A673 (cell line): ENCODE measurements at places on chromosomes 2 and 18. TPM values are rescaled to one million over a fixed set of nuclear protein-coding genes. Genes with fewer than 3 reads are reported as not detected.

TEKT4 gene
- not detected in 2 replicates for total RNA-seq

MPHOSPH10 gene
- total RNA-seq: 56.4 and 66.3 TPM in 2 replicates

DNA sequence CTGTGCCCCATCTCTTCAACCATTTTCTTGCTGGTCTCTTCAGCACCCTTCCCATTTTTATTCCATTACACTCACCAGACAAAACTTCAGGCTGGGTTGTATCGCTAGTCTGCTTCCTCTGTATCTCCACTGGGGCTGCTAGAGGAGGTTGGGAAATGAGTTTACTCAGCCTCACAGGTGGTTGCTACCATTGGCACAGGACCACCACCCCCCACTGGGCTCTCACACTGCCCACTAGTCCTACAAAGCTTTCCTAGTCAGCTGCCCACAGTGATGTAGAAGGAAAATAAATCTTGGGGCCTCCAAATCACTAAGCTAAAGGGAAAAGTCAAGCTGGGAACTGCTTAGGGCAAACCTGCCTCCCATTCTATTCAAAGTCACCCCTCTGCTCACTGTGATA, 12.3 kb upstream of the IL1B start:
- H3K27me3 ChIP-seq: no peaks in the 10 kb centered on the region
- H3K4me1 ChIP-seq: no peaks in the 10 kb centered on the region
- H3K36me3 ChIP-seq: no peaks in the 10 kb centered on the region
- no peak for DNase-seq
- H3K27ac ChIP-seq: no peak overlapping the region

DNA sequence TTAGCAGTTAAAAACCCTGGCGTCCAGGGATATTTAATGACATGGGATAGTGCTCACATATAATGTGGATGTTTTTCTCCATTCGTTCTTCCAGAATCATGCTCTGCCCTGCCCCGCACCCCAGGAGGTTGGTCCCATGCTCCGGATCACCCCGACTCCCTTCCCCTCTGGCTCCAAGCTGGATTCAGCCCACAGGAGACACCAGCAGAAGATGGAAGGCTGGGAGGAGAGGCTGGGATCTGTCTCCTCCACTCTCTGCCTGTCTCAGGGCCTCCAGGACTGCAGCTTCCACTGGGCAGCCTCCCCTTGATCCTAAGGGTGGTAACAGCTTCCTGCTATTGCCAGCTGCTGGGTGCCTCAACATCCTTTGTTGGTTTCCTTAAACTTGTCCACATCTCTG, 24.5 kb downstream of the TMEM177 start:
- no peaks in the 10 kb centered on the region for H3K36me3 ChIP-seq
- no peak overlapping the region for H3K4me3 ChIP-seq
- peaks cover 5% of the 10 kb centered on the region for H3K4me1 ChIP-seq
- H3K27ac ChIP-seq: no peak overlapping the region

DNA sequence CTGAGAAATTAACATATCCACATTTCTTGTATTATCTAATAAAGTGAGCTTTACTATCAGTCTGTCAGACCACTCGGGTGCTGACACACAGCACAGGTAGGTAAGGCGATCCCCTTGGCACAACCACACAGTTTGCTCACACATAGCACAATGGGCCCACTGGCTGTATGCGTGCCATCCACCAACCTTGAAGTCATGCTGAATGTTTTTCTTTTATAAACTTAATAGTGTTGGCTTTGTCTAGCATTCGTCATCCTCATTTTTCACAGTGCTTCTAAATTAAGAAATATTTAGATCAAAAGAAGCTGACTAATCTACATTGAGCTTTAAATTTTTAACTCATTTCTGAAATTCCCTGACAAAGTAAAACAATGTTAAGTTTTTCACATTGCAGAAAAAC, 50.0 kb upstream of the PAPOLG start:
- H3K4me3 ChIP-seq: no peak overlapping the region
- H3K36me3 ChIP-seq: no peaks in the 10 kb centered on the region
- no peaks in the 10 kb centered on the region for H3K27me3 ChIP-seq
- no peak for DNase-seq
- no peak overlapping the region for H3K27ac ChIP-seq
- H3K4me1 ChIP-seq: no peaks in the 10 kb centered on the region

DNA sequence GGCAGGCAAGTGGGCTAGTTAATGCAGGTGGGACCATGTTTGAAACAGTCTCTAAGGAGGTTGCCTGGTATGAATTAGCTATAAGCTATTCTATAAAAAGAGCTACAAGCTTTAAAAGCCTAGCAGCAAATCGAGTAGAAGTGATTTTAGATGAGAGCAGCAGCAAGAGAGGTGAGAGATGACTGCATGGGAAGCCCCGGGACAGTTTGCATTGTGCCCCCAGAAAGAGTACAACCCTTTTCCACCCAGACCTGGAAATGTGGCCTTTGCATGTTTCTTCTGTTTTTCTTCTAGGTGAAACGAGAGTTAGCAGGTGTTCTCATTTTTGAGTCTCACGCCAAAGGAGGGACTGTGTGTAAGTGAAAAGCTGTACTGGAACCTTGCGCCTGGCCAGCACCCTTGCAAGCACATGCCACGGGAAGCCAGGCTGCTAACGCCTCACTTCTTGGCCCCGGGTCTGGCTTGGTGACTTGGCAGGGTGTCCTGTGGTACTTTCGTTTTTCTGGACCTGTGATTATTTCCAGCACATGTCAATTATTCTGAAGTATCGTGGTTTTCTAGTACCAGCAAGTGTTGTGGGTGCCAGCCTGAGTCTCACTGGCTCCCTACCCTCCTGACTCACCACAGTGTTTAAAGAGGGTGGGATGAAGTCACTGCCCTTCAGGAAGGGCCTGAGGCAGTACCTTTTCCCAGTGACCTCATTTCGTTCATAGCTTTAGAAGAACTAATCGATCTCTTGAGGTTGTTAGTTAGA, 90.3 kb upstream of the MAP3K20 start:
- H3K36me3 ChIP-seq: no peaks in the 10 kb centered on the region
- H3K4me3 ChIP-seq: no peak overlapping the region
- H3K27ac ChIP-seq: no peak overlapping the region

- H3K27ac ChIP-seq: no peak overlapping the region
- DNase-seq: no peak
- H3K4me1 ChIP-seq: no peaks in the 10 kb centered on the region
- no peaks in the 10 kb centered on the region for H3K27me3 ChIP-seq
Observed at GRCh38 chr2:58616961-58617360, 375.8 kb upstream of the FANCL start.

PKDCC gene
- total RNA-seq: 77.5 and 82.2 TPM in 2 replicates

OTOS gene
- total RNA-seq: not detected in 2 replicates

- no peaks in the 10 kb centered on the region for H3K27me3 ChIP-seq
- peak within 1 kb of the TSS; percentile 48 for H3K4me3 ChIP-seq
- DNase-seq: peak; percentile 90
- peaks cover 14% of the 10 kb centered on the region for H3K4me1 ChIP-seq
- no peaks in the 10 kb centered on the region for H3K36me3 ChIP-seq
Observed at GRCh38 chr2:17518212-17519154, at the start of gene RAD51AP2. TSS of gene RAD51AP2 (minus strand) at chr2:17518440. CDS start at chr2:17518415, 25 bp downstream.

GRCh38 chr2:81692566-81692965, 1388.0 kb upstream of the LRRTM1 start:
- no peak overlapping the region for H3K27ac ChIP-seq
- H3K4me1 ChIP-seq: no peaks in the 10 kb centered on the region
- no peak for DNase-seq
- no peaks in the 10 kb centered on the region for H3K27me3 ChIP-seq
- H3K36me3 ChIP-seq: no peaks in the 10 kb centered on the region
- no peak overlapping the region for H3K4me3 ChIP-seq

DNA sequence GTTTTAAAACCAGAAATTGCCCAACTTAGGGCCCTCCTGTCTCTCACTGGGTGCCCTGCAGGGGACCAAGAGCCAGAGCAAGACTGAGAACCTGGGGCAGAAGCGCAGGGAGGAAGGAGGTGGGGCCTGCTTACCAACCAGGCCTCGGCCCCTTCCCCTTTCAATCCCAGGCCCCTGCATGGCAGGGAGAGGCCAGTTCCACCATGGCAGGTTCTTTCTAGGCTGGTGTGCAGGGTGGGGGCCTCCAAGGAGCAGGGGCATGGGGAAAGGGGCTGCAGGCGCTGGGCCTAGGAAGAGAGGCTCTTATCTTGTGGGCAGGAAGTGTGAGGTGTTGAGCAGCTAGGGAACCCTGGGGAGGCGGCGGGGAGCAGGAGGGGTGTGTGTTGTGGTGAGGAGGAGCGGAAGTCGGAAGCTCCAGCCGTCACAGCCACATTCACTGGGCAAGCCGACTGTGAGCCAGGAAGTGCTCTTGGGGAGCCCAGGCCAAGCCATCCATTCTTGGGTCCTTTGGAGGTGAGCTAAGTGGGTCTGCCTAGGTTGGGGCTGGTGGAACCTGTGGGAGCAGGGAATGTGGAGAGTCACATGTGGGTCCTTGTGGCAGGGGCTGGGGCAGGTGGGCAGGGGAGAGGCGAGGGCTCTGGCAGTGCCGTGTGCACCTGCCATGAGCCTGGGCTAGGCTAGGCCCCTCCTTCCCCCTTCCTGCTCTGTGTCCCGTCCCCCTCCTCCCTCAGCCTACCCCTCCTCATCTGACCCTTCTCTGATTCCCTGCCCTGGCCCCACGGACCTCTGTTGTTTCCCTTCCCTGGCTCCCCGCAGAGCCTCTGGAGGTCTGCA, at the start of gene PSD4:
TSS of gene PSD4 (plus strand) at position 430 of the 834 bp plus-strand sequence. CDS start 8,486 bp downstream, outside the sequence.
- no peaks in the 10 kb centered on the region for H3K27me3 ChIP-seq
- H3K4me3 ChIP-seq: no peak within 1 kb of the TSS

CHRNG gene
- total RNA-seq: not detected in 2 replicates

DNA sequence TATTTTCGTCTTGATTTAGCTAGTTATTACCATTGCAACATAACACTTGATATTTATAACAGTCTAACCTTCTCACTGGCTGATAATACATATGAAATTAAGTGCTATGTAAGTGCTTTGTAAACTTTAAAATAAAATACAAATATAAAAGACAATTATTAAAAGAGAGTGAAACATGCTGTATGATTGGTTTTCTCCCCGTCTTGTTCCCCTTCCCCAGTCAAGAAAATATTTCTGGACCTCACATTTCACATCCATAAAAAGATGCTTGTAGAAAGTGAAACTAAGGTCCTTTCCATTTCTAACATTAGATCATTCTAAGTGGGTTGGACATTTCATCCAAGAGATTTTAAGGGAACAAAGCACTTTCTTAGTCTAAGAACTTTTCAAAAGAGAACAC, 310.2 kb upstream of the LRATD1 start:
- no peaks in the 10 kb centered on the region for H3K4me1 ChIP-seq
- H3K4me3 ChIP-seq: no peak overlapping the region
- peaks cover 4% of the 10 kb centered on the region for H3K27me3 ChIP-seq
- DNase-seq: no peak
- no peak overlapping the region for H3K27ac ChIP-seq
- H3K36me3 ChIP-seq: no peaks in the 10 kb centered on the region

GRCh38 chr18:13756261-13756660, 29.8 kb downstream of the RNMT start:
- H3K27me3 ChIP-seq: no peaks in the 10 kb centered on the region
- H3K4me1 ChIP-seq: no peaks in the 10 kb centered on the region
- no peak overlapping the region for H3K27ac ChIP-seq
- no peak overlapping the region for H3K4me3 ChIP-seq
- no peak for DNase-seq
- peaks cover 22% of the 10 kb centered on the region for H3K36me3 ChIP-seq

DNA sequence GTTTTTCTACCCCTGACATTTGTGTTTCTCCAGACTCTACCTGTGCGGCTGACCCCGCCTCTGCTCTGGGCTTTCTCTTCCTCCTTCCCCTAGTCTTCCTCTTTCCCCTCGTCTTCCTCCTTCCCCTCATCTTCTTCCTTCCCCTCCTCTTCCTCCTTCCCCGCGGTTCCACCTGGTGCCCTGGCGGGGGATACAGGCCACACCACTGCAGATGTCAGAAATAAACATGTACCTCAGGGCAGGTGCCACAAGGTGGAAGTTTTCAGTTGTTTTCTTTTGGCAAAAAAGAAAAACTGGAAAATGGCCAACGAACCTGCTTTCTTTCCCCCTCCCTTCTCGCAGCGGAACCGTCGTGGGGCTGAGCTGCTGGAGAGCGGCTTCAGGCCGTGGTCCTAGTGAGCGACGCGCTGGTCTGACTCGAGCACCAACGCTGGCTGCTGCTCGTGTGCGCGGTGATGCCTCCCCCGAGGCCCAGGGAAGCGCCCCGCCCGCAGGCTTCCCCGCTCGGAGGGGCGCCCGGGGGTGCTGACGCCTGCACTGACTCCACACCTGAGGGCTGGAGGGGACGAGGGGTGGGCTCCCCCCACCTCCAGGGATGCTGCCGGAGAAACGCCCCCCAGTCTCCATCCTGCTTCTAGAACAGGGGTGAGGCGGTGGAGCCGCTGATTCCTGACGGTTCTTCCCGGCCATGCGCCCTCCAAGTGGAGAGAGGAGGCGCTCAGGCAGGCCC, 83.7 kb upstream of the ZNF516 start:
- no peak overlapping the region for H3K4me3 ChIP-seq
- no peaks in the 10 kb centered on the region for H3K4me1 ChIP-seq
- H3K36me3 ChIP-seq: no peaks in the 10 kb centered on the region
- no peaks in the 10 kb centered on the region for H3K27me3 ChIP-seq
- no peak for DNase-seq
- H3K27ac ChIP-seq: no peak overlapping the region

- H3K4me3 ChIP-seq: no peak overlapping the region
- no peaks in the 10 kb centered on the region for H3K36me3 ChIP-seq
- peaks cover 5% of the 10 kb centered on the region for H3K27me3 ChIP-seq
Observed at GRCh38 chr18:44437603-44438002, 243.1 kb upstream of the SETBP1 start.

DNA sequence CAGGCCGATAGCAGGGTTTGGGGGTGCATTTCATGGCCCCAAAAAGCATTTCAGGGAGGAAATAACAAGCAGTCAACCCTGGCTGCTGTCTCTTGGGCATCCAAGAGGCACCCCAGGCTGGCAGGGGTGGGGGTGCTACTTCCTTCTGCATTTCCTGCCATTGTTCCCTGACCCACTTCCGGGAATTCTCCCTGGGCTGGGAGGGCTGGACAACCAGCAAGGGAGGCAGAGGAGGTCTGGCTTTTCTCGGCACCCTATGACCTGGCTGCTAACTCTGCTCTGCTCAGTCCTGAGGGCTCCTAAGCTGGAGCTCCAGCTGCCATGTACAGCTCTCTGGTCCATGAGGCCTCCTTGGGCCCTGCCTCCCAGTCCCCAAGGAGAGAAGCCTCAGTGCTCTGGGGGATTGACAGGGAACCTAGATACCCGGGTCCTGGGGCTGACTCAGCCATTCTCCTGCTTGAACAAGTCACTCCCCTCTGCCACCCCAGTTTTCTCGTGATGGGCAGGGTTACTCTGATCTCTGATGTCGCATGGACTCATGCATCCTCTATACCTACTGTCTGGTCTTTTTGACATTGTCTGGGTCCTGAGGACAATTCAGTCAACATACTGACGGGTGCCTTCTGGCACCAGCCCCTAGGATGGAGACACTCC, 47.2 kb downstream of the DYSF start:
- H3K27me3 ChIP-seq: no peaks in the 10 kb centered on the region
- no peak overlapping the region for H3K4me3 ChIP-seq
- H3K36me3 ChIP-seq: no peaks in the 10 kb centered on the region
- no peak for DNase-seq

DNA sequence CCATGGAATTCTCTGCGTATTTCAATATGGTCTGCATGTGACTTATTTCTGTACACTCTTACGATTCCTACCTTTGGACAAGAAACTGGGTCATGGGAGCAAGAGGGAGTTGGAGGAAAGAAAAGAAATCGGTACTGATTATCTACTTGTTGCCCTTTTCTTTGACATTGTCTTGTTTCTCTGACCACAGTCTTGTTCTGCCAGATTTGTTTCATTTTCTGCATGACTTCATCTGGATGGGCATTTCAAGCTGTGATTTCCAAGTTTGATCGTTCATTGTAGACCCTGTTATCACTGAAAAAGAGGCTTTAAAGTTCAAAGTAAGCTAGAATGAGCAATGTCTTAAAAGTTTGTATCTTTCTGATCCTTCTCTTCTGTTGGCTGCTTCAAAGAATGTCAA, 2186.3 kb upstream of the CELF4 start:
- no peaks in the 10 kb centered on the region for H3K27me3 ChIP-seq
- no peaks in the 10 kb centered on the region for H3K36me3 ChIP-seq
- H3K4me3 ChIP-seq: no peak overlapping the region
- no peaks in the 10 kb centered on the region for H3K4me1 ChIP-seq
- H3K27ac ChIP-seq: no peak overlapping the region
- DNase-seq: no peak
